ENCODE measurements at places on chromosomes 16 and 17. TPM values are rescaled to one million over a fixed set of nuclear protein-coding genes. Genes with fewer than 3 reads are reported as not detected.
A peak's percentile ranks its signal among the peaks of the same experiment; 100 is the strongest.

GRCh38 chr17:61209106-61209439 is 190.6 kb upstream of the TBX2 start:
- DNase-seq: no peak

Gene NPB
- polyA plus RNA-seq: 0.97 TPM

Gene TBX2
- polyA plus RNA-seq: 99.3 TPM

DNA sequence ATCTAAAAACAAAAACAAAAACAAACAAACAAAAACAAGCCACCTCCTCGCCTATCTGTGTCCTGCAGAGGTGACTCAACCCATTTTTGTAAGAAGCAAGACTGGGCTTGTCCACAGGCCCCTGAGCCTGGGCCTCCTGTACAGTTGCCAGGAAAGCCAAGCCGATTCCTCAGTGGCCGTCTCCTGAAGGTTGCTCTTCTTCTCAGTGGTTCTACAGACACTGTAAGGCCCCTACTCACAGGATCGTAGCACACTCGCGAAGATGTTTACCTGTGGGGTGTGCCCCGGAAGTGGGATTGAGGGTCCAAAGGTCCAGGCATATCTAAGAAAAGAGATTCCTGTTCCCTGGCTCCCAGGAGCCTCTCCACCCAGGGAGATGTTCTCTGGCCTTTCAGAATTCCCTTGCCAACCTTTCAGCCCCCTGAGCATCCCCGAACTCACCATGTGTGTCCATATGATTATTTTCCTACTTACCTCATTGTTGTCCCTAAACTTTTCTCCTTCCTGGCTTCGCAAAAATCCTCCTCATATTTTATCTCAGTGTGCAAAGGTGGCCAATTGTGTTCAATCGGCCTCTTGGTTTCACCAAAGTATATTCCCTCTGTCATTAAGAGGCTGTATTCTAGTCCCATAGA is 7.5 kb upstream of the CES3 start:
- no peak for DNase-seq

DNA sequence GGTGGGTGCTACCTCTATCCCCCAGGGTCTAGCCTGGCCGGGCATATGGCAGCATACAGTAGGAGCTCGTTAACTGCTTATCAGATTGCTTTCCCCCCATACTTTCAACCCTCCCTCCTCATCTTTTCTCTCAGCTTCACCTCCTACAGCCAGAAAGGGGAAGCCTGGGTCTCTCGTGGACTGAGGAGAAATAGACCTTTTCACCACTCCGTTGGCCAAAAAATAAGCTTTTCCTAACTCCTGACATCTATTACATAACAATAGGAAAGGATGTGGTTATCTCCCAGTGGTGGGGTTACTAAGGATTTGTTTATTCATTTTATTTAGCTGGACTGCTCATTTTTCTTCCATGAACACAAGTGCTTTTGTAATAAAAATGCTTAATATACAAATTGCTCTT is 9.0 kb upstream of the CXCL16 start:
- no peak for DNase-seq

GRCh38 chr17:38605841-38606645 is at the start of gene SRCIN1:
Gene SRCIN1 (minus strand): TSS chr17:38605952. CDS start chr17:38605705, 247 bp downstream.
- DNase-seq: no peak

DNA sequence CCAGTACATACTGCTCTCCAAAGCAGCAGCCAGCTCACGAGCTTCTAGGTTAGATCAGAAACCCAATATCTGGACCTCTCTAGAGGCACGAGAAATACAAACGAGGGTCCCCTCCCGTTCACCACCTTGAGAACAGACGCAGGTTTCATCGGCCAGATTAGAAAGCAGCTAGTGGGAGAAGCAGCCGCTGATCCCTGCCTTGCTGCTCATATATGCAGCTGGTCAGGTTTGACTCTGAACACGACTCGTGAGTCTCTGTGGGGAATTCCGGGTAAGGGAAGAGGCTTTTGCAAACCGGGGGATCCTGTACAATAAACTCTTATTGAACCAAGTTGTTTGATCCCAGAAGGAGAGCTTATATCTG is 1.6 kb downstream of the VAT1L start:
- no peak for DNase-seq

DNA sequence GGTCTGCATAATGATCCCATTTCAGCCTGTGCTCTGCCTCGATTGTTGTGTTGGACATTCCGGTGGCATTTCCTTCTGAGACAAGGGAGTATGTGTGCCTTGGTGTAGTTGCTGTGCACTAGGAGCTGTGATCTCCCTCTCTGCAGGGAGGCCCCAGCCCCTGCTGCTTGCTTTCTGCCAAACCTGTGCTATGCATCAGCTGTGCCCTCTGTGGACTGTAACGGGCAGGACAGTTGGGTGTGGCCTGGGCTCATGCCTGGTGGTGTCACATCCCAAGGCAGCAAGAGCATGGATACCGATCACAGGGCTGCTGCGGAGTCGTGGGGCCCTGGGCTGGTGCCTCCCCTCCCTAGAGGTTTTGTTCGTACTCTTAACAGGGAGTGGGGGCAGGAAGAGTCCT is 3.8 kb upstream of the JPT2 start:
- DNase-seq: no peak

DNA sequence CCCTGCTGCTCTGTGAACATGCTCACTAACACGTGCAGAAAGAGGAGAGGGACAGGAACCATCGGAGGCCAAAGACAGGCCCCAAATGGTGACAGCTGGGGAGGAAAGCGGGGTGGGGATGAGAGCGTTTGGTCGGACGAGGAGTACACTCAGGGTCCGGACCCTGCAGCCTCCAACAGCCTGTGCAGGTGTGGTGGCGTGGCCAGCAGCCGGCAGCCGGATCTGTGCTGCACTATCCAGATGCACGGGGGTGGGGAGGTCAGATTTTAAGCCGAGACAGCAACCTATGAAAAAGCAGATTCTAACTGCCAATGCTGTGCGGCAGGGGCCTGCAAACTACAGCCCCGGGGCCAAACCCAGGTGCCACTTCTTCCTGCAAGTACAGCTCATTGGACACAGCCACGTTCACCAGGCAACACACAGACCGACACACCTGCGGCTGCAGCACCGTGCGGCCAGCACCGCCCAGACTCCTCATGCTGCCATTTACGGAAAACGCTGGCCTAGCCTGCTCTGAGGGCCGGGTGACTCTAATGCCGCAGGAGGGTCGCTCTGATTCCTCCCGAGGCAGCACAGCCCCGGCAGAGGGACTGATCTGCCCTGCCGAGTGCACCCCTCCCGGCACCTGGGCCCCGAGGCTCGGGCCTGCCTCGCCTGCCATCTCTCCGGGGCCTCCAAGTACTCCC is 21.2 kb downstream of the SLC16A3 start:
- DNase-seq: no peak

GRCh38 chr16:8858994-8859912 is 9.6 kb downstream of the CARHSP1 start:
- no peak for DNase-seq

- DNase-seq: no peak
Observed at GRCh38 chr16:71758293-71758760, 33.8 kb upstream of the PHLPP2 start.

- no peak for DNase-seq
Observed at GRCh38 chr17:80190716-80191115, 20.9 kb downstream of the CARD14 start.

DNA sequence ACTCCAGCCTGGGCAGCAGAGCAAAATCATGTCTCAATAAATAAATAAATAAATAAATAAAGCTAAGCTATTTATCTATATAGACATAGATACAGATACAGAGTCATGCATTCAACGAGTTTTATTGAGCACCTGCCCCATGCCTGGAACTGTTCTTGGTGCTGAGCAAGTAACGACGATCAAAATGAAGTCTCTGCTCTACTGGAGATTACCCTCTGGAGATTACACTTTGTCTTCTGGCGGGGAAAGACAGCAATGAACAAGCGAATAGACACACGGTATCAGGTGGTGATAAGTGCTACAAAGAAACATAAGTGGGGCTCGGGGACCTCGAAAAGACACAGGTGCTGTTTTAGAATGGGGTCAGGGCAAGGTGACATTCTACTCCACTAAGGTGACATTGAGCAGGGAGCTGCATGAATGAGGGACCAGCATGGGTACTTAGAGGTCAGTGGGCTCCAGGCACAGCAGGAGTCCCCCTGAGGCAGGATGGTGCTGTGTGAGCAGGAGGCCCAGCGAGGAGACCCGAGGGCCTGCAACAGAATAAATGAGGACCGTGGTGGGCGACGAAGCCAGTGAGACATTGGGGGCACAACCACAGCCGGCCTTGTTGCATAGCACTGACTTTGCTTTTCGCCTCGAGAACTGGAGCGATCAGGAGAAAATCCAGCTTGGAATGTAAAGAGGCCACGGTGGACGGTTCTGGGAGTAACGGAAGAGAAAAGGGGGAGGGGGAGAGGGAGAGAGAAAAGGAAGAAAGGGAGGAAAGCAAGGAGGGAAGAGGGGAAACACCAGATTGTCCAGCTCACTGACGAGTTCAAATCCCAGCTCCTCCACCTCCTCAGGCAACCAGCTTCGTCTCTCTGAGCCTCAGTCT is 42.4 kb upstream of the MEAK7 start:
- DNase-seq: no peak

Gene YPEL3
- polyA plus RNA-seq: 79.8 TPM

- no peak for DNase-seq
Observed at GRCh38 chr16:17470182-17470907, 415 bp downstream of the XYLT1 start.

DNA sequence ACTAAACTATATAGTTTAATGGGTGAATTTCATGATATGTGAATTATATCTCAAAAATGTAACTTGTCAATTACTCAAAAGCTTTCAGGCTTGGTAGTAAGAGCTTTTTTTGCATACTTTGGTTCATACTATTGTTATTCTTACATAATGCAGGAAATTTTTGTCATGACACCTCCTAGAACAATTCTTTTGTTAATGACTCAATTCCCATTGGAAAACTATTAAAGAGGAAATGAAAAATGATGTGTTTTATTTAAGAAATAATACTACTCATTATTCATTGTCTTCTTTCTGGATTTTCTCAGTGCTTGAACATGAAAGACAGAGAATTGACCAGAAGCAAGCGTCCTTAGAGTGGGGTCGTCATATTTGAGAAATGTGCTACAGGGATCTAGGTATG is 196.4 kb upstream of the KCNJ16 start:
- DNase-seq: no peak

- no peak for DNase-seq
Observed at GRCh38 chr17:32386844-32387243, 36.9 kb downstream of the ZNF207 start.

Gene TSNAXIP1
- 9.4 TPM for polyA plus RNA-seq

- DNase-seq: peak; percentile 86
Observed at GRCh38 chr17:7988750-7989178, 13.7 kb upstream of the GUCY2D start.

Gene CHRNE
- polyA plus RNA-seq: 2.8 TPM

GRCh38 chr16:31529108-31529936 is 1.6 kb downstream of the AHSP start:
- no peak for DNase-seq

GRCh38 chr16:8807189-8807588 is 9.6 kb downstream of the PMM2 start:
- no peak for DNase-seq

GRCh38 chr16:72934636-72935403 is 113.1 kb downstream of the ZFHX3 start:
- DNase-seq: no peak

Gene GAST
- polyA plus RNA-seq: not detected

- peak; percentile 18 for DNase-seq
Observed at GRCh38 chr17:31488264-31488981, 96.9 kb downstream of the RAB11FIP4 start.

Gene SAMD14
- polyA plus RNA-seq: 13.2 TPM

Gene SLC5A2
- 73.9 TPM for polyA plus RNA-seq

Gene PIGW
- 17.0 TPM for polyA plus RNA-seq

Gene GHDC
- 18.0 TPM for polyA plus RNA-seq

GRCh38 chr17:48494335-48494734 is 36.5 kb downstream of the HOXB1 start:
- DNase-seq: no peak

DNA sequence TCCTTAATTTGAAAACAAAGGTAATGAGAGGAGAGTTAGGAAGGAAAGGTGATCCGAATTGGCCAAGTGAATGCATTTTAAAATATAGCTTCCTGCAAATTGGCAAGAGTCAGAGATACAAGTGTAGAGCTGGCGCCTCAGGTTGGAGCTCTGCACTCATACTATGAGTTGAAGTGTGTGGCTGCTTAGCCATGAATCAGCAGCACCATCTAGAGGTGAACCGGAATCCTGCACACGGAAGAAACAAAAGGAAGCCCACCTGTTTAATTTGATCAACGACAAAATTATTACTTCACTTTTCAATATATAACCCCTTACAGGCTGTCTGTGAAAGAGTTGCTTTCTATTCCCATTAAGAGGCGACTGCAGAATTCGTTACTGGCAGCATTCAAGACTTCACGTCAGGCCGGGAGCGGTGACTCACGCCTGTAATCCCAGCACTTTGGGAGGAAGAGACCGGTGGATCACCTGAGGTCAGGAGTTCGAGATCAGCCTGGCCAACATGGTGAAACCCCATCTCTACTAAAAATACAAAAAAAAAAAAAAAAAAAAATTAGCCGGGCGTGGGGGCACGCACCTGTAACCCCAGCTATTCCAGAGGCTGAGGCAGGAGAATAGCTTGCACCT is 1253.7 kb upstream of the CDH8 start:
- peak; percentile 42 for DNase-seq

Gene GSE1
- polyA plus RNA-seq: 62.2 TPM

GRCh38 chr17:15307710-15308111 is 33.7 kb downstream of the TEKT3 start:
- DNase-seq: peak; percentile 41

- peak; percentile 49 for DNase-seq
Observed at GRCh38 chr17:60971515-60972369, 294.1 kb downstream of the BCAS3 start.

DNA sequence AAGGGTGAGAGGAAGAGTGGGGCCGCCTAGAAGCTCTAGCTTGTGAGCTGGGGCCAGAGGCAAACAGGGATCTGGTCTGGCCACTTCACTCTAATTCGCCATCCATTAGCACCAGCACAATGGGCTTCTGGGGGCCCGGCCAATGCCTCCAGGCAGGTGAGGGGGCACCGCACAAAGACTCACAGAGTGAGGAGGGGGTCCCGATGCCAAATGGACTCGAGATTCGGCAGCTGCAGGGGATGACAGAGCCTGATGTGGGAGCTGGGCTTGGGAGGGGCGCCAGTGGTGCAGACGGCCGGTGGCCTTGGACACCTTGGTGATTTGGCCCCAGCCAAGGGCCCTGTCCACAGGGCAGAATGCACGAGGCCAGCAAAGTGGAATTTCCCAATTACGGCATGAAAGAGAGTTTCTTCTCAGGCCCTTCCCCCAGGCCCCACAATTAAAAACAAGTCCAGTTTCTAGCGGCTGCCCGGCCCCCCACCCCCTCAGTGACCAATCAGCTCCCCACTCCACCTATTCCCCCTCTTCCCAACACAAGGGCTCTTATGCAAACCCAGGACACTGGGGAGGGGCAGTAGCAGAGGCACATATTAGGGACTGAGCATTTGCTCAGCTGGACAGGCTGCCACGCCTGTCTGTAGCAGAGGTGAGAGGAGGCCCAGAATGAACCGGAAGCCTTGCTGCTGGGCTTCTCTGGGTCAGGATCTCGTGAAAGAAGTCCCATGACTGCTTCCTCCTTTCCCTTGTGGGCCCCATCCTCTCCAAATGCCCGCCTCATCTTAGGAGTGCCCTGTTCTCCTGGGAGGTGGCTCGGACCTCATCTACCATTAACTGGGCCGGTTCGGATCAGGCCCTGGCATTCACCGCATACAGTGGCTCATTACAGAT is 39.4 kb upstream of the MTSS2 start:
- no peak for DNase-seq

Gene FAAP100
- 27.0 TPM for polyA plus RNA-seq

Gene KRT36
- not detected for polyA plus RNA-seq

GRCh38 chr17:28041844-28042656 is 427 bp upstream of the NLK start:
- DNase-seq: no peak

Gene BOLA2B
- polyA plus RNA-seq: 36.5 TPM

Gene DLX4
- polyA plus RNA-seq: 0.85 TPM

All from renal cortex interstitium (tissue), 15 donors.